ENCODE measurements at places on chromosomes 16 and 17.

DNA sequence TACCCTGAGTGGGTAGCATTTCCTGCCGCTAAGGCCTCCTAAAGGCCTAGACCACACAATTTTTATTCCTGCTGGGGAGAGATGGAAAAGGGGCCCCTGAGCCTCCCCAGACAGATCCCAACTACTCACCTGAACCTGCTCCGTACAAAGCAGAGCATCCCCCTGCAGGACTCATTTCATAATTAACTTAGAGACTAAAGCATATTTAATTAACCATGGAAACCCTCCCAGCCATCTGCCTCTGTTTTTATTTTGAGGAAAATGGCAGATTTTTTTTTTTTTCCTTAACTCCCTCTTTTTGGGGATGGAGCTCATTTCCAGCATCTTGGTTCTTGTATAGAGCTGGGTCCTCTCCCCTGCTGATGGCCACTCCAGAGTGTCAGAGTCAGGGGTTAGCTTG lies 96.5 kb upstream of the CRHR1 start:
- DNase-seq: no peak

GRCh38 chr17:5921512-5922282 lies 148.5 kb upstream of the WSCD1 start:
- DNase-seq: no peak

DNA sequence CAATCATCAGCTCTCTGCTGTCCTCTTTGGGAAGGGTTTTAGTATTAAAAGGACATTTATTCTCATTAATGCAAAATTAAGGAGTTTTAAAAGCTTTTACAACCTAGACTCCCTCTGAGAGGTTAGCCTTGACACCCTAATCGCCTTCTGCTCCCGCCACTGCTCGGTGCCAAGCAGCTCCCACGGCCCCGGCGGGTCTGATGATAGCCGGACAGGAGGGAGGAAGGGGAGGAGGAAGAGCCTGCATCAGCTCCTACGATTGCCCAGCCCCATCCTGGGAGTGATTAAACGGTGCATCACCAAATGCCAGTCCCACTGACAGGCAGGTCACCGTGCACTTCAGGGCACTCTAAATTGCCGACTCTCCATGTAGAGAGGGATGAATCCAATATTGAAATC lies 8.3 kb downstream of the SHPK start:
- no peak for DNase-seq

- DNase-seq: peak; percentile 98
These were observed at the start of gene DCTPP1 for GRCh38 chr16:30429678-30430427. Gene DCTPP1, minus strand, starts transcription at chr16:30430030. Its CDS starts 50 bp downstream, at chr16:30429980.

DNA sequence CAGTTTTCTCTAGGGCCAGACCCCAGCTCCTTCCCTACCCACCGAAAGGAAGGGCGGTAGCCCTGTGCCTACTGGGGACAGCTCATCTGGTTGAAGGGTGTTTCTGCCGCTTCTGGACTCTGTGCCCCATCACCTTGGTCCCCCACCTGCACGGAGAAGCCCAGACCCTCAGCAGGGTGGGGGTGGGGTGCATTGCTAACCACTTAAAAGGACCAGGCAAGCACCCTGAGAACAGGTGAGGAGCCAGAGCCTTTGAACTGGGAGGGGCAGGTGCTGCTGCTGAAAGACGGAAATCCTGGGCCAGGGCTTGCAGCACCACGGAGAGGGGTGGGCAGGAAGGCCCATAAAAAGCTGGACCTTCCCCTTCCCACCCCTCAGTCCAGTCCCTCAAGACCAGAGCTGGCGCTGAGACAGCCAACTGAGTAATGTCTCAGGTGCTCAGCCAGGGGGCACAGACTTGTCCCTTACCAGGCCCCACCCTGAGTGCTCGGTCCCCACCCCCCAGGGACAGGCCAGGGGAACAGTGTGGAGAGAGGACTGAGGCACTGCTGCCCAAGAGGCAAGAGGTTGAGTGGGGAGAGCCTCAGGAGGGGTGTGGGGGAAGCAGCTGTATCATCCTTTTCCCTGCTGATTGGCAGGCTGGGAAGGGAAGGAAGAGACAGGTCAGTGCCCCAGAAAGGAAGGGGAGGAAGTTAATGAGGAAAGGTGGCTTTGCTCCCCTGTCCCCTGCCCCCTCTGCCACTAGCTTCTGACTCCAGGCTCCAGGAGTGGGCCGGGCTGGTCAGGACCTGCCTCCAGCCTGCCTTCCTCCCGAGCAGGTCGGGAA lies 10.9 kb upstream of the SP2 start:
- DNase-seq: no peak

DNA sequence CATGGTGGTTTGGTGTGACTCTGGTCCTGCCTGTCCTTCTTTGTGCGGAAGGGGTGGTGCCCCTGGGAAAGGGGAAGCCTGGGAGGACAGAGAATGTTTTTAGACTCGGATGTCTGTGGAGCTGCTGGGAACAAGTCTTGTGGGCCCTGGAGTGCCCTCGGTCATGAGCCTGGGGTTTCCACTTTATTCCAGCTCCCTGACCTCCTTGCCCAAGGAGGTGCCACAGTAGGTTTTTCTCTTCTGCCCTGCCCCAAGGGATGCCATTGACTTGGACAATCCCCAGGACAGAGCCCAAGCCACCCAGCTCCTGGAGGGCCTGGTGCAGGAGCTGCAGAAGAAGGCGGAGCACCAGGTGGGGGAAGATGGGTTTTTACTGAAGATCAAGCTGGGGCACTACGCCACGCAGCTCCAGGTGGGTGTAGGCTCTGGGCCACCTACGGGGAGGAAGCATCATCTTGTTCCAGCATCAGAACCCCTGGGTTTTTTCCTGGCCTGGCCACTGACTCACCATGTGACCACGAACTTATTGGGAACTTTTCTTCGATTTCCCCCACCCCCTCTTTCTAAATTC lies 1.4 kb downstream of the STAT5A start:
- no peak for DNase-seq

- DNase-seq: no peak
These were observed 852 bp upstream of the HELZ start for GRCh38 chr17:67245694-67246402.

GRCh38 chr16:714558-715476 lies at the start of gene METRN:
Gene METRN, plus strand, starts transcription at chr16:715118. Its CDS starts 172 bp downstream, at chr16:715290.
- DNase-seq: no peak

GRCh38 chr17:40327735-40328385 lies 18.9 kb downstream of the RARA start:
- no peak for DNase-seq

GRCh38 chr16:20747030-20747816 lies 5.6 kb upstream of the THUMPD1 start:
- no peak for DNase-seq

DNA sequence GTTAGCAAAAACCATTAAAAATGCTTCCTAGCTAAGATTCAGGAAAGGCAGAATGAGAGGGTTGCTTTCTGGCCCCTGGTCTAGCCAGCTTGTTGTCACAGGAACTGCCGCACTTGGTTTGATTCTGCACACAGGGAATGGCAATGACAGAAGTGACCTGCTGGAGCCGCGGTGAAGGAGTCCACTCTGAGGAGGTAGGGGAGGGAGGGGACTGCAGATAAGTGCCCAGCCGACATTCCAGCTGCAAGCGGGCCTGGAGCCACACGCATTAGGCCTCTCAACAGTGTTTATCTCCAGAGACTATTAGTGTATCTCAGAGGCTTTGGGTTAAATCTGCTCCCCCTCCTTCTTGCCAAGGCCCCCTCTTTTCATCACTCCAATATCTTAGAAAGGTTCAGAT lies 38.6 kb downstream of the CDRT15 start:
- no peak for DNase-seq

- no peak for DNase-seq
These were observed 14.7 kb downstream of the GSPT1 start for GRCh38 chr16:11901091-11901490.

DNA sequence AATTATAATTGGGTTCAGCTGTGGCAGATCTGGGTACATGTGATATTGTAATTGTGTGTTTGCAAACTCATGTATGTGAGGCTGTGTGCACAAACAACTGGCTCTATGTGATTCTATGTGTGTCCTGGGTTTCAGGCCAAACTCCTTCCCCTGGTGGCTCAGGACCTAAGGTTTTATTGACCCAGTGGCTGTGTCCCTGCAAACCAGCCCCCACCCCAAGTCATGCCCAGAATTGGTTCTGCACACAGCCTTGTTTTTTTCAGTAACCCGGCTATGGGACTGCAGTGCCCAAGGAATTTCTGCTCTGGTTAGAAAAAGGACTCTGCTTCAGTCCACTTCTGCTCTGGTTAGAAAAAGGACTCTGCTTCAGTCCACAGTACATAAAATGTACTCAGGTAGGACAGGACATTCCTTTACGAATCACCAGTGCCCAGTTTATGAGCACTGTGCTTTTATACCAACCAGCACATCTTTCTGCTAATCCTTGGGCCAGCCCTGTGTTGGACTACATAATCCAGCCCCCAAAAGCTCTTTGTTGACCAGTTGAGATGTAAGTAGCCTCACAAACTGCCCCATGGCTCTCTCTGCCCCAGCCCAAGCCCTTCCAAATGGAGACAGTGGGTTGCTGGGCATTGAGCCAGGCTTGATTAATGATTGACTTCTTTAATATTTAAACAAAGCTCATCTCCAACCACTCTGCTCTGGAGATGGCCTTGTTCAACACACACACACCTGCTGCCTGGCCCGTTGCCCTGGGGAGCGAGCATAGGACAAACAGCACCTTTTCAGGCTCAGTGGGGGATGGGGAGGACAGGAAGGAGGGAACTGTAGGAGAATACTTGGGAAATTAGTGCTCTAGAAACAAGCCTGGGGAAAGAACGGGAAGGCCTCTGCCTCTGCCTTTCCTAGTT lies 2.9 kb upstream of the KCNH6 start:
- no peak for DNase-seq

- DNase-seq: no peak
These were observed 8.7 kb upstream of the CAVIN1 start for GRCh38 chr17:42431758-42432161.

DNA sequence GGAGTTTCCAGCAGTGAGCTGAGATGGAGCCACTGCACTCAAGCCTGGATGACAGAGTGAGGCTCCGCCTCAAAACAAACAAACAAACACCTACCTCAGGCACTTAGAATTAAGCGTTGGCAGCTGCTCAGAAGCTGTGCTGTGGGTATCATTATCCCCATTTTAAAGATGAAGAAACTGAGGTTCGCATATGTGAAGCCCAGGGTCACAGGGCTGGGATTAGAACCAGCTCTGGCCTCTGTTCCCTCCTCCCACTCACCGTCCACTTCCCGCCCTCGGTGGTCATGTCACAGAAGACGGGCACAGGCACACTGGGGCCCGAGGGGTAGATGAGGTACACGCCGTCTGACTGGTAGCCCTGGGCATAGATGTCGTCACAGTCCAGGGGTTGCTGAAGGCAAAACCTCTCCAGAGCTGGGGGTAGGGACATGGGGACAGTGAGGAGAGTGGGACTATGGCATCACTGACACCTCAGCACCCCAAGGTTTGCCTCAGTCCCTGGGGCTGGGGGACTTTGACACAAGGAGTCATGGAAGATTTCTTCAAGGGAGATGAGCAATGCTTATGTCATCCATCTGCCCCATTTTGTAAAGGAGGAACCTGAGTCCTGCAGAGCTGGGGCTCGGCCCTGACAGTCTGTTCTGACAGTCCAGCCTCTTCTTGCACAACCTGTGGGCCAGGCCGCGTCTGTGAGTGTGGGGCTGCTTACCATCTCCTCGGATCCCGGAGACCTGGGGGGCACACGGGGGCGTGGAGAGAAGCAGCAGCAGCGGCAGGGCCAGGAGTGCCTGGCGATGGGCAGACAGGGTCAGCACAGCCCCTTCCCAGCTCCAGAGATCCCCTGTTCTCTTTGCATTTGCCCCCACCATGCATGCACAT lies 700 bp downstream of the MFAP4 start:
- no peak for DNase-seq

GRCh38 chr16:7953360-7953759 lies 620.7 kb downstream of the RBFOX1 start:
- no peak for DNase-seq

DNA sequence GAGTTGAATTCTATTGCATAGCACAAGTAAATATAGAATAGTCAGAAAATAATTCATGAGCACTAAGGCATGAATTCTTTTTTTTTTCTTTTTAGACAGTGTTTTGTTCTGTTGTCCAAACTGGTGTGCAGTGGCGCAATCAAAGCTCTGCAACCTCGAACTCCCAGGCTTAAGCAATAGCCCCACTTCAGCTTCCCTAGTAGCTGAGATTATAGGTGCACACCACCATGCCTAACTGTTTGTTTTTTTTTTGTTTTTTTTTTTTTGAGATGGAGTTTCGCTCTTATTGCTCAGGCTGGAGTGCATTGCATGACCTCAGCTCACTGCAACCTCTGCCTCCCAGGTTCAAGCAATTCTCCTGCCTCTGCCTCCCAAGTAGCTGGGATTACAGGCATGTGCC lies 16.6 kb downstream of the TUBD1 start:
- no peak for DNase-seq

GRCh38 chr16:68074850-68075555 lies 10.2 kb upstream of the NFATC3 start:
- DNase-seq: no peak

- no peak for DNase-seq
These were observed 65.1 kb upstream of the HAS3 start for GRCh38 chr16:69040144-69040909.

DNA sequence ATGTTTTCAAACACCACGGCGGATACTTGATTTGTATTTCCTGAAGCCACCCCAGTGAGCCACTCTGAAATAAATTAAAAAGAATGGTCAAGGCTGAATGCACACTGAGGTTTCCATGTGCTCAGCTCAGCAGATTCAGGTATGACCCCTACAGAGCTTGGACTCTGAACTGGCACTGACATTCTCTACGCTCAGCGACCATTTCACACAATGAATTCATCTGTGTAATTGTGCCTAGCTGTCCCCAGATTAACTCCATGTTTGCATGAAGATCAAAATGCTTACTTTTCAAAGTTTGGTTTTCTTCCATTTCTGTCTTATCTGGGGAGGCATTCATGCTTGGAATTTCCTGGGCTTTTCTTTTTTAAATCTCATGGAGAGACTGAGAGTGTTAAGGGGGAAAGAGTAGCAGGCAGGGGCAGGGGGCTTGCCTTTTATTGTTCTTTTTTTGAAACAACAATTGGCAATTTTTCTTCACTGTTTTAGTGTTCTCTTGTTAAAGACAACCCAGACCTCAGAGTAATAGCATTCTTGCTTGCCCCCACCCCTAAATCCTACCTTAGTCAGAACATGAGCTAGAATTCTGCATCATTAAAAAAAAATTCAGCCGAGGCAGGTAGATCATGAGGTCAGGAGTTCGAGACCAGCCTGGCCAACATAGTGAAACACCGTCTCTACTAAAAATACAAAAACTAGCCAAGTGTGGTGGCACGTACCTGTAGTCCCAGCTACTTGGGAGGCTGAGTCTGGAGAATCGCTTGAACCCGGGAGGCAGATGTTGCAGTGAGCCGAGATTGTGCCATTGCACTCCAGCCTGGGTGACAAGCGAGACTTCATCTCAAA lies 85.5 kb upstream of the HNF1B start:
- no peak for DNase-seq

- no peak for DNase-seq
These were observed 149.9 kb upstream of the TBX2 start for GRCh38 chr17:61249649-61250299.

- no peak for DNase-seq
These were observed 10.2 kb downstream of the RANBP10 start for GRCh38 chr16:67796099-67796718.

GRCh38 chr16:81790277-81790676 lies 11.2 kb downstream of the PLCG2 start:
- no peak for DNase-seq

GRCh38 chr16:23879735-23880373 lies 44.1 kb downstream of the PRKCB start:
- DNase-seq: no peak

GRCh38 chr17:64154717-64155116 lies 24.8 kb upstream of the ERN1 start:
- DNase-seq: no peak

GRCh38 chr16:88047462-88047861 lies 96.2 kb downstream of the BANP start:
- no peak for DNase-seq

GRCh38 chr17:21167303-21167702 lies 40.5 kb downstream of the DHRS7B start:
- DNase-seq: no peak
